Midbrain (tissue), 1 donor: ENCODE measurements at places on chromosomes 12 and 14.

DNA sequence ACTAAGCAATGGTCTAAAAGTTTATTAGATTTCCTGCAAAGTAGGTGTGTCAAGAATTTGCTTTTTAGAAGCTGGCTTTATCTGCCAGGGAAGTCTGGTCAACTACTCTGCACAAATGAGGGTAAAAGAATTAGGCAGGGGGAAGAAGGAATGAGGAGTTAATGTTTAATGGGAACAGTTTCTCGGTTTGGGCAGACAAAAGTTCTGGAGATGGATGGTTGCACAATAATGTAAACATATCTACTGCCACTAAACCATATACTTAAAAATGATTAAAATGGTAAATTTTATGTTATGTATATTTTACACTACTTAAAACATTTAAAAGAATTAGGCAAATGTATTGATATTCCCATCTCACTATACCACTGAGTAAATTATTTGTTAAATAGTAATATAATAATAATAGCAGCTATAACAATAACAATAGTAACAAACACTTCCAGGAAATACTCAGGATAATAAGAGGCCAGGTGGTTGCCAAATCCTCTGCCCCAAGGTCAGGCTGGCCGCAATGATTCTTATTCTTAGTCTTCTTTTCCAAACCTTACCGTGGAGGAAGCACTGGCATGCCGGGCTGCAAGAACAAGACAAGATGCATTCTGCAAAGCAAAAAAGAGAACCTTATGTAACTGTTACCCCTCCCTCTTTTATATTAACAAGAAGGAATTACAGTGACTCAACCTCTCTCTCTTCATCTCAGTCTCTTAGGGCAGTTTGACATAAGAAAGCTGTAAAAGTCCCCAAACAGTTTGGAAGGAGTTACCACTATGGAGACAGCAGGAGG lies 13.9 kb downstream of the CS start:
- DNase-seq: no peak

- no peak for DNase-seq
Measured at GRCh38 chr14:101721111-101721510, 40.4 kb upstream of the PPP2R5C start.

DNA sequence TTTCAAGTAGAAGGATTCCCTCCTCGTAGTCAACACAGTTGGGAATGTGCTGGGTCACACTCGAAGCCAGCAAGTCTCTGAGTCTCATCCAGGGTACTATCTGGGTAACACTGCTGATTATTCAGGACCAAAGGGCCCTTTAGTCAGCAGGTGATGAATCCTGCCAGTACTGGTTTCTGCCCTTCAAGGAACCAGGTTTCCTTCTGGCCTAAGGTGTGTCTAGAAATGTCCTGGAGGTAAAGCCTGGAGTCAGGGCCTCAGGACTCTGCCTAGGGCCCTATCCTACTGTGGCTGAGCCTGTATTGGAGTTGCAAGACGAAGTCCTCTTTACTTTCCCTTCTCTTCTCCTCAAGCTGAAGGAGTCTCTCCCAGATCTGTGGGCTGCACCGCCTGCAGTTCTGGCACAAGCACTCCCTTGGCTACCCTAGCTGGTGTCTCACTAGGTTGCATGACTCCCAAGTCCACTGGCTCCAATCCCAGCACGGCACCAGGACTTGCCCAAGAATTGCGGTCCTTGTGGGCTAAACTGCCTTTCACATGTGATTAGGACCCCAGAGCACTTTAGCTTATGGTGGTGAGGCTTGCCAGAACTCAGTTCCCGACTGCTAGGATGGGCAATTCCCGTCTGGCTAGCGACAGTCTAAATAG lies 193.7 kb upstream of the PDE3A start:
- no peak for DNase-seq

DNA sequence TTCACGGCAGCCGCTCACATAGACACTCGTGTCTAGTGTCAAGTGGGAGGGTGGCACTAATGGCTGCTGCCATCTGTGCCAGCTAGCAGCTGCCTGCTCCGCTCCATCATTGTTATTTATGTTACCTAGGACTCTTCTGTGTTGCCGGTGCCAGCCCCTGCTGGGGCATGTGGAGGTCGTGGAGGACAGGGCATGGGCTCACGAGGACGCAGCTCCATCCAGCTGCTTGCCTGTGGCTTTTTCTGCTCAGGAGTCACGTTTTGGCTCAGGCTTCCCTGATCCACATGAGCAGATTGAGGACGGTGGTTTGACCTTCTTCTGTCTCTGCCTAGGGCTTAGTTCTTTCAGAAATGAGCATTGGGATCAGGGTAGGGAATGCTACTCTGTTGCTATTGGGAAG lies 31.2 kb downstream of the TPCN1 start:
- no peak for DNase-seq

DNA sequence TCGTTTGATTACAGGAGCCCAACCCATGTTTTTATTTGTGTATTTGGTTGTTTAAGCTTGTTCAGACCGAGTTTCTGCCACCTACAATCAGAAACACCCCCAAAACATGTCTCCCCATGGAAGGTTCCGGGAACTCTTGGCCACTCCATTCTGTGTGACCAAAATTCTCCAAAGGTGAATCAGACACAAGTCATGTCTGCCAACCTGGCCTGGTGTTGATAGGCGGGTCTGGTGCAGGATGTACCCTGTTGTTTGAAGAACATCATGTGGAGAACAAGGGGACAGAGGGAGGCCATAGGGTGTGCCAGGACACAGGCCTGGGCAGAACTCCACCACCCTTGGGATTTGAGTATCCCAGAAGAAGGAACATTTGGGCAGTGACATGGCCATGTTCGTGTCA lies 147.1 kb upstream of the MYL2 start:
- DNase-seq: no peak

GRCh38 chr12:98020376-98020775 lies 495.0 kb upstream of the TMPO start:
- DNase-seq: no peak

GRCh38 chr14:81534510-81535074 lies 939 bp upstream of the SEL1L start:
- DNase-seq: no peak
